Vagina (tissue), 2 donors: ENCODE measurements at places on chromosomes 6 and 20.

DNA sequence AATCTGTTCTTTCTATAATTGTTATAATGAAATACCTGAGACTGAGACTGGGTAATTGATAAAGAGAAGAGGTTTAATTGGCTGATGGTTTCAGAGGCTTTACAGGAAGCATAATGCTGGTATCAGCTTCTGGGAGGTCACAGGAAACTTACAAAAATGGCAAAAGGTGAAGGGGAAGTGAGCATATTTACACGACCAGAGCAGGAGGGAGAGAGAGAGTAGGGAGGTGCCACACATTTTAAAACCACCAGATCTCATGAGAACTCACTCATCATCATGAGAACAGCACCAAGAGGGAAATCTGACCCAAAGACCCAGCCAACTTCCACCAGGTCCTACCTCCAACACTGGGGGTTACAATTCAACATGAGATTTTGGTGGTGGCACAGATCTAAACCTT lies 2.6 kb upstream of the SIRPB1 start:
- DNase-seq = no peak

- no peak for DNase-seq
Observed at GRCh38 chr20:4830696-4831095, 109.0 kb downstream of the PRND start.

DNA sequence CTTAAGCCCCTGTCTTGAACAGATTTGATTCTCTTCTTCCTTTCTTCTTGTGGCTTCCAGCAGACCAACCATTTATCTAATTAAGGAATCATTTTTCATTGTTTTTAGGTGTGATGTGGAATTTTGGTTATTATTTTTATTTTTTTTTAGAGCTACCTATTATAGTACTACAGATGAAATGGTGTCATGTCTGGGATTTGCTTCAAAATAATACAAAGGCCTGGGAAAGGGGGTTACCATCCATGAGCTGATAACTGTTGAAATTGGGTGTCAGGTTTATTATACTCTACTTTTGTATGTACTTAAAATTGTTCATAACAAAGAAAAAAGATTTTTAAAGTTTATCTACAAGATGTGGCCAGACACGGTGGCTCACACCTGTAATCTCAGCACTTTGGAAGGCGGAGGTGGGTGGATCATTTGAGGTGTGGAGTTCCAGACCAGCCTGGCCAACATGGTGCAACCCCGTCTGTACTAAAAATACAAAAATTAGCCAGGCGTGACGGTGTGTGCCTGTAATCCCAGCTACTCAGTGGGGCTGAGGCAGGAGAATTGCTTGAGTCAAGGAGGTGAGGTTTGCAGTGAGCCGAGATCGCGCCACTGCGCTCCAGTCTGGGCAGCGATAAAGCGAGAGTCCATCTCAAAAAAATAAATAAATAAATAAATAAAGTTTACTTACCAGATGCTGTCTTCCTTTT lies 561 bp downstream of the IL22RA2 start:
- no peak for DNase-seq

GRCh38 chr6:142118925-142119324 lies 13.8 kb upstream of the GJE1 start:
- DNase-seq = no peak

- DNase-seq = no peak
Observed at GRCh38 chr6:138769102-138769676, 4.4 kb upstream of the CCDC28A start.

GRCh38 chr6:87745966-87746721 lies 44.1 kb upstream of the AKIRIN2 start:
- no peak for DNase-seq

GRCh38 chr20:19915111-19915798 lies 101.9 kb upstream of the NAA20 start:
- no peak for DNase-seq

- DNase-seq = no peak
Observed at GRCh38 chr20:32326504-32326845, 31.7 kb upstream of the ASXL1 start.

DNA sequence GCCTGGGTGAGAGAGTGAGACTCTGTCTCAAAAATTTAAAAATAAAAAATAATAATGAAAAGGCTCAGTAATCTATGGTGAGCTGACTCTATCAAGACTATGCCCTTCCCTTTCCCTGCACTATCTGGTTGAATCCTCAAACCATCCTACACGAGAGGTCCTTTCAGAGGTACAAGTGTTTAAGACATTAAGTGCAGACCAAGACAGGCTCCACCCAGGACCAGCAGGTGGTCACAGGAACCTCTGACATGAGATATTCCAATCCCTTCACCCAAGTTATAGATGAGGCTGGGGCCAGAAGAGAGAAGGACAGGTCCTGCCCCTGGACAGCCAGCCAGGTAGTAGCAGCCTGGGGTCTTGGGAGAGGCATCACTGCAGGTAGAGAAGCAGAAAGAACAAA lies 182.6 kb downstream of the NFATC2 start:
- no peak for DNase-seq

- no peak for DNase-seq
Observed at GRCh38 chr6:37566111-37566949, 66.6 kb upstream of the CCDC167 start.

GRCh38 chr6:54133186-54133585 lies 21.9 kb downstream of the MLIP start:
- DNase-seq = no peak

GRCh38 chr6:13026557-13026956 lies 301.8 kb downstream of the TBC1D7 start:
- no peak for DNase-seq

DNA sequence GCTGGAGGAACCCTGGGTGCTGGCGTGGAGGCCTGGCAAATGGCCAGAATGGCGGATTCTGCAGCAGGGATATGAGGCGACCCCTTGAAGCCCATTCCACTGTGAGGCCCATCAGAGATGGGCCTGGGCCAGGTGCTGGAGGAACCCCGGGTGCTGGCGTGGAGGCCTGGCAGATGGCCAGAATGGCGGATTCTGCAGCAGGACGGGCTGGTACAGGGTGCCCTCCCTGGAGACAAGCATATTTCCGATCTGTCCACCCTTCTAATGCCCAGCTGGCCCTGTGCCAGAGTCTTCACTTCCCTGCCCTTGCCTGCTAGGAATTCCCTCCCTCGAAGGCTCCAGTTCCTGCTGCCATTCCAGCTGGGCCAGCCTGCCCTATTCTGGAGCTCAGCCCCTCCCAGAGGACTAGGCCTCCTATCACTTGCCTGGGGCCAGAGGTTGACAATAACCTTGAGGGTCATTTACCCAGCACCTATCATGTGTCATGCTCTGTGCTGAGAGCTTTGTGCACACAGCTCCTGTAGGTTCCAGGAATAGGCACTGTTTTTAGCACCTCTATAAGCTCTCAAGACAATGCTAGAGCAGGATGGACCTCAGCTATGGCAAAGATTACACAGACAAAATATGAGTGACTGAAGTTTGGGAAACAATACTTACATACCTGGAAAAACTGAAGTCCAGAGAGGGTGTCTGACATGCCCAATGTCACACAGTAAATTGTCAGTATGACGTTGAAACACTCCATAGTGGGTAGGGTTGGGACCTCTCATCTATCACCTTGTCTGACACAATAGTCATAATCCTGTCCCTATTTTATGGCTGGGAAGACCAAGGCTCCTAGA lies 21.4 kb downstream of the SUN5 start:
- no peak for DNase-seq

DNA sequence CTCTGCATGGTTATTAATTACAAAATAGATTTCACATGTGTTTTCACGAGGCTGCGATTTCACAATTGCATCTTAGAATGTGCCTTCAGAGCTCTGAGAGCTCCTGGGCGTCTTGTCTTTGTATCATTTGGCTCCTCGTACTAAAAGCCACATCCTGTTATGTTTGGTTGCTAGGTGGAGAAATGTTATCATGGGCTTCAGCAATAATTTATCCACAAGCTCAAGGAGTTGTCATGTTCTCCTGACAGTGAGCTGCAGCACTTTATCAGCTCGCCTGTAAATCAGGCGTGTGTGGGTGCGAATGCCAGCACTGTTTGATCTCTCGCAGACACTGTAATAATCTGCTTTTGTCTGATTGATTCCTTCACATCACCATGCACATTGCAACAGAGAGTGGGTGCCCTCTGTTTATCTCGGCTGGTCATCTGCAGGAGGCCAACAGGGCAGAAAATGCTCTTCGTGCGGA lies 218.6 kb upstream of the ZFP64 start:
- no peak for DNase-seq

- DNase-seq = no peak
Observed at GRCh38 chr20:13690943-13691342, 52.2 kb upstream of the TASP1 start.

GRCh38 chr6:15244620-15245360 lies 1.1 kb upstream of the JARID2 start:
- DNase-seq = no peak
